DMS153 (cell line): ENCODE measurements at places on chromosomes 12 and 14.

DNA sequence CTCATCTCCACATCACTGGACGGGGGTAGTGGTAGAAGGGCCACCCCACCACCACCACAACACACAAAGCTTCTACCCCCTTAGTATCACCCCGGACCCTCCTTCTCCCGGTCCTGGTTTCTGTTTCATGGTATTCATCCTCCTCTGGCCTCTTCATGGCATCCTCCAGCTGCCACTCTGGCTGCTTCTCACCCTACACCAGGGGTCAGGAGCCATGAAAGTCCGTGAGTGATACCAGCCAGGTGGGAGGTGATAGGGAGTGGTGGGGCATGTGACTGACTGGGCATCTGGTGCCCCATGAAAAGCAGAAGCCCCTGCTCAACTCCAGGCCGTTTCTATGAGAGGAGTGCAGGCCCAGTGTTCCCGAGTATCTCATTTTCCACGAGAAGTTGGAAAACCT lies 151.4 kb upstream of the HIF1A start:
- DNase-seq: no peak

- no peak for DNase-seq
Measured at GRCh38 chr12:107042801-107043200, 50.5 kb downstream of the CRY1 start.

DNA sequence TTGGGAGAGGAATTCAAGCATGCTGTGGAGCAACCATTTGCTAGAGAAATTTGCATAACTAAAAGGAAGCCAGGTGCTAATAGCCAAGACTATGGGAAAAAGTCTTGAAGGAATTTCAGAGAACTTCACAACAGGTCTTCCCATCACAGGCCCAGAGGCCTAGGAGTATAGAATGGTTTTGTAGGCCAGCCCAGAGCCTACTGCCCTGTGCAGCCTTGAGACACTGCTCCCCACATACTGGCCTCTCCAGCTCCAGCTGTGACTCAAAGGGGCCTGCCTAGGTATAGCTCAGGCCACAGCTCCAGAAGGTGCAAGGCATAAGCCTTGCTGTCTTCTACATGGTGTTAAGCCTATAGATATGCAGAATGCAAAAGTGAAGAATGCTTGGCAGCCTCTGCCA lies 227.1 kb downstream of the SLC2A13 start:
- no peak for DNase-seq

- no peak for DNase-seq
Measured at GRCh38 chr14:54310151-54310850, 86.5 kb upstream of the CDKN3 start.

- DNase-seq: no peak
Measured at GRCh38 chr12:95073698-95074520, 491 bp upstream of the NR2C1 start.

GRCh38 chr12:42660117-42660516 lies 70.6 kb upstream of the PRICKLE1 start:
- no peak for DNase-seq

DNA sequence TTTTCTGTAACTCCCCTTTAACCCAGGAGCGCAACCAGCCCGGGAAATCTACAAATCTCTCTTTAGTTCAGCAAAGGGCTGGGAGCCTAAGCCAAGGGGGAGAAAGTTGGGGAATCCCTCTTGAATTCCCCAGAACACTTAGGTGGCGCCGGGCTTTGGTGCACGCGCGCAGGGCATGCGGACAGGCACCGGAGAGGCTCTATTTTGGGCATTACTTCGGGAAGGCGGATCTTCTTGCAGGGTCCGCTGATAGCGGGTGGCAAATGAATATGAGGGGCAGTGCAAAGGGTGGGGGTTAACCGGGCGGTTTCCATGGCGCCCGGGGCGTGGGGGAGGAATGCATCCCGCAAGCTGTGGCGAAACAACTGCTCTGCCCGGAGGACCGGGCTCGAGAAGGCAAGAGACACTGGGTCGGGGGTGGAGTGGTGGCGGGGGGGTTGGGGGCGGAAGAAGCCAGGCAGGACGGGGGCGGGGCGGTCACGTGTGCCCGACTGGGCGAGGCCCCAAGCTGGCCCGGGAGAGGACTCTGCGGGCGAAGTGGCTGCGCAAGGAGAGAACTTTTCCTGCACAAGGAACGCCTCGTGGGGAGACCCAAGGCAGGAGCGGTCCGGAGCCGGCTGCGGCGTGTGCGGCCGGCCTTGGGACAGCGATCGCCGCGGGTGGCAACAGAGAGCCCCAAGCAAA lies at the start of gene FLVCR2:
TSS of gene FLVCR2 (plus strand) at position 519 of the 684 bp plus-strand sequence. CDS start 353 bp downstream, outside the sequence.
- DNase-seq: no peak

DNA sequence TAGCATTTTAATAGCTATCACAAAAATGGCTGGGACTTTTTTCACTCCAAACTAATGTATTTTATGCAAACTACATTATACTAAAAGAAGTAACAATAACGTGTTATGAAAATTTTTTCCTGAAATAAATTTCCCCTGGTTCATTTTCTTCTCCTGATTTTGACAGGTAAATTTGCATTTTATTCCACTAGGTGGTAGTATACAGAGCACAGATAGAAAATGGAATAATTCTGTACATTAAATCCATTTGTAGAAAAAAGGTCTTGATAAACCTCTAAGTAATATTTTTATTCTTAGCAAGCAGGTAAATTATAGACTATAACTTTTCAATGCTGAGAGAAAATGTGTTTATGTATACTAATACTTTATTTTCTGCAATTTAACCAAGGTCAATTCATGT lies 96.5 kb downstream of the BCAT1 start:
- no peak for DNase-seq

GRCh38 chr12:3035171-3035570 lies 42.0 kb upstream of the TSPAN9 start:
- no peak for DNase-seq

- DNase-seq: no peak
Measured at GRCh38 chr14:100028990-100029677, 36.1 kb upstream of the EVL start.

DNA sequence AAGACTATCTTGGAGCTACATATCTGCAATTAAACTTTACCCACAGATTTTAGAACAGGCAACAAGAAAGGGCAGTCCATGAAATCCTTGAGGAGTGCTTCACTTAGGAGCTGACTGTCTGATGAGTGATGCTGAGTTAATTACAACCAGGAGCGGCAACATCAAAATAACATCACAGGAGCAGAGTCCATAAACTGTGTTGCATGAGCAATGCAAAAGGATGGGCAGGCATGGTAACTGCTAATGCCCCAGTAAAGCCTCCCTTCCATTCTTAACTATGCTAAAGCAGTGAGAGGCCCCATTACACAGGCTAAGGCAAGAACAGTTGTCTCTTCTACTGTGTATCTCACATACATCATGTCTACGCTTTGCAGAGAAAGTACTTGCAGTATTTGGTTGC lies 156.6 kb downstream of the PAX9 start:
- DNase-seq: no peak

- DNase-seq: no peak
Measured at GRCh38 chr12:130253866-130254265, 83.8 kb upstream of the PIWIL1 start.

DNA sequence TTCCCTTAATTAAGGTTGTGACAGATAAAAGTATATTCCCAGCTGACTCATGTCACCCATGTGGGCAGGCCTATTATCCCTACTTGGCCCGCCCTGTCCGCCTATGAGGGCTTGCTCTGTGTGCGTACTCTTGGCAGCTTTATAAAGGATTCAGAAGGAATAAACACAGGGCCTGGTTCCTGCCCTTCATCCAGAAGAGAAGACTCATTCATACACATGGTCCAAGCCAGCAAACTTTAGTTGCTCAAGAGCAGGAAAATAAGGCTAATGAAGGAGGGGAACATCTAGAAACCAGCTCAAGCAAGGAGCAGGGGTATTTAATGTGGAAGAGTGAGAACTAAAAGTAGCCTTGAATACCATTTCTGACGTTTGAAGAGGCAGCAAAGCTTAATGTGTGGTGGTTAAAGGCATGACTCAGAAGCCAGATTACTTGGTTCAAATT lies 141.9 kb downstream of the CRADD start:
- DNase-seq: no peak
